Astrocyte of the cerebellum (primary cell): ENCODE measurements at places on chromosomes 11 and 22.

GRCh38 chr11:30811226-30811755 is 225.1 kb upstream of the MPPED2 start:
- no peak for DNase-seq

GRCh38 chr11:61477727-61478148 is 30.8 kb upstream of the LRRC10B start:
- no peak for DNase-seq

- no peak for DNase-seq
Measured at GRCh38 chr11:105189581-105189980, 50.0 kb upstream of the CARD18 start.

DNA sequence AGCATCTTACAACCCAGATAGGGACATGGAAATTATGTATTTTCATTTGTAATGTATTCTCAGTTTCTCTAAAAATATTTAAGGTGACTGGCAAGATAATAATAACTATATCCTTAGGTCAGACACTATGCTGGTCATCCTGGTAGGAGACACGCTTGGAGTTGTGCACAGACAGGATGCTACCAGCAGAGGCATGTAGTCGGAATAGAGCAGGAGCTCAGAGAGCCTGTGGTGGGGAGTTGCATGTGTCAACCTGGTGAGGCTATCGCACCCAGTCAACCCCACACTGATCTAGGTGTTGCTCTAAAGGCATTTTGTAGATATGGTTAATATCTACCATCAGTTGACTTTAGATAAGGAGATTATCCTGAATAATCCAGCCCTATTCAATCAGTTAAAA is 318.5 kb downstream of the MIAT start:
- no peak for DNase-seq

DNA sequence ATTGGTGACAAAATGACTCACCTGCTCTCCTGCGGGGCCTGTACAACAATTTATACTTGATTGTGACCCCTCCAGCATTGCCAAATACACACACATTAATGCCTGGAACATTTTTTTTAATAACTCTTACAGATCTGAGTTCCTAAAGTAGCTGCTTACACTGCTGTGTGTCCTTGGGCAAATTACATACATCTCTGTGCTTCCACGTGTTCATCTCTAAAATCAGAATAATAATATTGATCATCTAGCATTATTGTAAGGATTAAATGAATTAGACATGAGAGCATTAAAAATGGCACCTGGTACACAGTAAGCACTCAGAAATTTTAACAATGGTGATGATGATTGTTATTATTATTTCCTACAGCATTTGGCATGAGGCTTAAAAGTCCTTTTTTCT is 21.5 kb upstream of the WT1 start:
- DNase-seq: no peak

- DNase-seq: no peak
Measured at GRCh38 chr22:46090631-46091201, 59.6 kb upstream of the PPARA start.

DNA sequence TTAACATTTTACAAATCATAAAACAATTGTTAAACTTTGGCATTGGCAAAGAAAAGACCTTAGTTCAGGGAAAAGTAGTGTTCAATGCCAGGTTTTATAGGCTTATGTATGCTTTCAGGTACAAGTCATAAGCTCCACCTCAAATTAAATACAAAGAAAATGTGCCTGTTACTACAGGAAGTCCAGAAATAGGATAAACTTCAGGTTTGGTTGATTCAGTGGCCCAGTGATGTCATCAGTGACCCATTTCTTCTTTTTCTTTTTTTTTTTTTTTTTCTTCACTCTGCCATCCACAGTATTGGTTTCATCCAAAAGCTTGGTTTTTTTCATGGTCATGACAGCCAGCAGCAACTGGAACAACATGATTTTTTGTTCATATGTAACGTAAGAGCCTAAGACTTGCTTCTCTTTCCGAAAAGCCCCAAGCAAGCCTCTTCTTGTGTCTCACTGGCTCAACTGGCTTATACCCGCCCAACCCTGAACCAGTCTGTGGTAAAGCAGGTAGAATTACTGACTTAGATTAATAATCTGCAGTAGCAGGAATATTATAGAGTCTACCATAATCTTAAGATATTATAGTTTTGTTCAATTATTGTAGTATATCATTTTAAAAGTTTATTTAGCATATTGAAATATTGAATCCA is 46.2 kb downstream of the TTC17 start:
- DNase-seq: no peak

DNA sequence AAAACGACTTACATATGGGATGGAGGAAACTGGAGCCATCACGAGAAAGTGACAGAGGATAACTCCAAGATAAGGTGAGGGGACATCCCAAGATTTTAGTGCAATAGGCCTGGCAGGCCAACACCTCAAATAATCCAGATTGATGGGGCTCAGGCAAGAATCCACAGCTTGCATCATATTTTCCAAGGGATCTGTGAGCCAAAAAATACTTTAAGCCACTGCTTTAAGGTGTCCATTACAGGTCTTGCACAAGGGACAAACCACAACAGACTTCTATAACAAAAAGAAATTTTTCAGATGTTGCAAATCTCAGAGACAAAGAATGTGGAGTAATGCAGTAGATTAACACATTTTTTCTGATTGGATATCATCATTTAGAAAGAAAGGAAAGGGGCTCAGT is 45.6 kb downstream of the DENND5A start:
- DNase-seq: peak; percentile 79

DNA sequence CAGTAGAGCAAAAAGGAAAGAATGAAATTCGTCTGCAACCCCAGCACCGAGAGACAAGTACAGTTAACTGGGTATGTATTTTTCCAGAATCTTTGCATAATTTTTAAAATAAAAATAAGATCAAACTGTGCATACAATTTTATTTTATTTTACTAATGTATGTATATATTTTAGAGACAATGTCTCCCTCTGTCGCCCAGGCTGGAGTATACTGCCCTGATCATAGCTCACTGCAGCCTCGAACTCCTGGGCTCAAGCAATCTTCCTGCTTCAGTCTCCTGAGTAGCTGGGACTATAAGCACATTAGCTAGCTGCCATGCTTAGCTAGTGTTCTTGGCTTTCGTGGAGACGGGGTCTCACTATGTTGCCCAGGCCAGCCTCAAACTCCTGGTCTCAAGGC is 18.8 kb upstream of the DRD2 start:
- DNase-seq: no peak

- no peak for DNase-seq
Measured at GRCh38 chr22:44181033-44181911, 547 bp downstream of the PARVG start.

GRCh38 chr11:62599901-62600300 is 1.8 kb downstream of the MTA2 start:
- DNase-seq: no peak

- DNase-seq: no peak
Measured at GRCh38 chr11:57457643-57458023, 2.7 kb upstream of the RTN4RL2 start.

DNA sequence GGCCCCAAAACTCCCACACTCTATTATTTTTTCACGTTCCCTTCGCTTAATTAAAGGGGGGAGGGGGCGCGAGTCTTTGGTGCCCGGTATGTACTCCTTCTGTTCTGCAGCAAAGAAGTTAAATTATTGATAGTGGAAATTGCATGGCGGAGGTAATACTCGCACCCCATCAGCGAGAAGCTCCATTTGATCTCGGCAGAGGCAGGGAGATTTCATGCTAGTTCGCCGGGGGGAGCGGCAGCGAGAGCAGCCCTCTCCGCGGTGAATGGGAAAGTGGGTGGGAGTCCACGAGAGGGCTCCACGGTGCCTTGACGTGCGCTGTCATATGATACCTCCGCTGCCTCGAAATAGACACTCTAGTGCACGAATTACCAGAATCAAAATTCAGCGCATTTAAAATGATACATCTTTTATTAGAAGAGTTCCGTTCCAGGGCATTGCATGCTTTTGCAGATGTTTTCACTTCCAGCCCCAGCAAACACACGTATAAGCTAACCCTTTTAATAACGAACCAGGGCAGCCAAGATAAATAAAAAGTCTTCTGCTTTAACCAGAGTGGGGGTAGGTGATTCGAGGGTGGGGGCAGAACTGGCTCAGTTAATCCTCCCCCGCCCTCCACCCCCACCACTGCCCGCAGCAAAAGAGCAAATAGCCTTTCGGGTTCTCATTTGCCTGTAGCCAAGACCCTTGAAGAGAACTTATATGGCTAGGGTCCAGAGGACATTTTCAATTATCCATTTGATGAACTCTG is 1.3 kb upstream of the BDNF start:
- no peak for DNase-seq

GRCh38 chr11:33500332-33500731 is 200.3 kb downstream of the C11orf91 start:
- DNase-seq: no peak

GRCh38 chr11:92886243-92886905 is 83.1 kb upstream of the MTNR1B start:
- peak; percentile 53 for DNase-seq

DNA sequence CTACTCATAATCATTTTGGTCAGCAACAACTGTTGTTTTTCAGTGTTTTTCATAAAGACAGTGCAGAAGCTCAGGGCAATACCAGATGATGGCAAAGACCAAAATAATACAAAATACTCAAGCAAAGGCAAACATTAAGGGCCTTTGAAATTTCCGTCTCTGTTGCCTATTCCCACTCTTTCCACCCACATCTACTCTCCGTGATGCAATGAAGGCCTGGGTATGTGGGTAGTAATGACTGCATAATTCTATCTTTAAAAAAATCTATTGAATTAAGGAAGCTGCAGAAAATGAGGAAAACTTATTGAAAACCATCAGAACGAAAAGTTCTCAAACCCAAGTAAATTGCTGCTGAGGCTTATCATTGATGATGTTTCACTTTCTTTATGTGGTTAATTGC is 203.3 kb downstream of the MAML2 start:
- no peak for DNase-seq

DNA sequence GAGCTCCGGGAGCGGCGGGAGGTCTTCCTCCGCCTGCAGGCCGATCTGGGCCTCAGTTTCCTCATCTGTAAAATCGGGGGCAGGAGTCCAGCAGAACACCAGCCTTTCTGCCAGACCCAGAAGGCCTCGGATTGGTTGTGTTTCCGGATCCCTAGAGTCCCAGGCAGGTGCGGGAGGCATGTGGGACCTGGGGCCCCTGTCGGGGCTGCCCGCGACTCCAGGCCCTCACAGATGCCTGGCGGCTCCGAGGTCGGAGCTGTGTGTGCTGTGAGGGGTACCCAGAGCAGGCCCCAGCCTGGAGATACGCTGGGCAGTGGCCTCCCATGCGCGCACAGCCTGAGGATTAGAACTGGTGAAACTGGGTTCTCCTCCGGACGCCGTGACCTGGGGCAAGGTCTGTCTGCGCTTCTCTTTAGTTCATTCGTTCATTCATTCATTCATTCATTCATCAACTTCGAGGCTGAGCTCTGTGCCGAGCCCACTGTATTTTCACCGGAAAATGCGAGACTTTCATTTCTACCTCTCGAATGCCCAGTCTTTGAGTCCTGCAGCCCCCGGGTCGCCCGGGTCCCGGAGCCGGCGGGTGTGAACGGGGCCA is 24.6 kb downstream of the FLRT1 start:
- DNase-seq: no peak

DNA sequence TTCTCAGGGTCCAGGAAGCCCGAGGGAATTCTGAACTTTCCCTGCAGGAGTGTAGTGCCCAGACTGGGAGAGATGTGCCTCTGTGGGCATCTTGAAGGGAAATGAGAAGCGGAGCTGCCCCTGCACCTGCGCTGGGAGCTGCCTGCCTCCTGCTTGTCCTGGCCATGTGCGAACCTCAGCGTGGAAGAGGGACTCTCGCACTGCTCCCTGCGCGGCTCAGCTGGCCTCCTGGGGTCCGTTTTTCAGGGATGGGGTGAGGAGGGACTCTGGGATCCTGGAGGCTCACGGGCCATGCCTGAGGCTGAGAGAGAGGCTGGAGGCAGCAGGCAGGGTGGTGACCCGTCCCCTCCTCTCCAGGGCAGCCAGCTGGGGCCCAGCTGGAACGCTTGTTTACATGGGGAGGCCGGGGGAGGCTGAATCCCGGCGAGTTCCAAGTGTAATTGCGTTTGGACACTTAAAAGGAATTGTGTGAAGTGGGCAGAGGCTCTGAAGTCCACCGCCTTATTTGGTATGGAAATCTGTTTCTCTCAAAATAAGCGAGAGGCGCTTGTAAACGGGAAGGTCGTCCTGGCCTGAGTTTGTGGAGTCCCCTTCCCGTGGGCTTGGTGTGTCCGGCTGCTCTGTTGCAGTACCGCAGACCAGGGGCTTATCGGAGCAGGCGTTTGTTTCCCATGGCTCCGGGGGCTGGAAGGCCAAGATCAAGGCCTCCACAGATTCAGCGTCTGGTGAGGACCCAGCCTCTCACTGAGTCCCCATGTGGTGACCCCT is 1.2 kb upstream of the MRGPRF start:
- DNase-seq: no peak

DNA sequence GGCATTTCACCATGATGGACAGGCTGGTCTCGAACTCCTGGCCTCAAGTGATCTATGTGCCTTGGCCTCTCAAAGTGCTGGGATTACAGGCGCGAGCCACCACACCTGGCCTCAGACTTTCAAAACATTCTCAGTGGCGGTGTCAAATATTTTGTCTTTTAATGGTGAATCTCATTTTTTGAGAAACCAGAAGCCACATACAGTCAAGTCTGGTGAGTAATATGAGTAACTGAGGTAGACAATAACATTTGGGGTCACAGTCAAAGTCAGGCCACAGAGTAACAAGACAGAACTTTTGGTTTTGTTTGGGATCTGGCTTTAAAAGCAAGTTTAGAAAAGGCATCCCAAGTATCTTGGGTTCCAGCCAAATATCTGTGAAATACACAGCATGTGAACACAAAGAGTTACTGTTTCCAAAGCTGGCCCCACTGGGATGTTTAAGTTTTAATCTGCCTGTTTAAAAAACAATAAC is 5.6 kb upstream of the TMA7B start:
- peak; percentile 99 for DNase-seq
